Progenitor cell of endocrine pancreas (in vitro differentiated cells): ENCODE measurements at places on chromosomes 4 and X. TPM values are rescaled to one million over a fixed set of nuclear protein-coding genes. Genes with fewer than 3 reads are reported as not detected.
A peak's percentile ranks its signal among the peaks of the same experiment; 100 is the strongest.

GRCh38 chrX:74421036-74421739 is at the start of gene SLC16A2:
TSS of gene SLC16A2 (plus strand) at chrX:74421493. CDS start at chrX:74421638, 145 bp downstream.
- DNase-seq = peak; percentile 42
- no peaks in the 10 kb centered on the region for H3K36me3 ChIP-seq
- H3K4me3 ChIP-seq = peak within 1 kb of the TSS; percentile 86
- H3K4me1 ChIP-seq = peaks cover 6% of the 10 kb centered on the region
- no peaks in the 10 kb centered on the region for H3K27me3 ChIP-seq
- H3K27ac ChIP-seq = peak within 1 kb of the TSS; percentile 96

- no peak for DNase-seq
- no peaks in the 10 kb centered on the region for H3K36me3 ChIP-seq
- H3K27ac ChIP-seq = no peak overlapping the region
- no peaks in the 10 kb centered on the region for H3K27me3 ChIP-seq
- H3K4me3 ChIP-seq = no peak overlapping the region
Observed at GRCh38 chrX:23811108-23811651, 28.2 kb downstream of the SAT1 start.

GRCh38 chrX:8204943-8205342 is 33.9 kb upstream of the VCX2 start:
- no peak overlapping the region for H3K4me3 ChIP-seq
- no peaks in the 10 kb centered on the region for H3K4me1 ChIP-seq
- no peak for DNase-seq
- no peaks in the 10 kb centered on the region for H3K27me3 ChIP-seq
- no peaks in the 10 kb centered on the region for H3K36me3 ChIP-seq
- no peak overlapping the region for H3K27ac ChIP-seq

GRCh38 chr4:16864199-16864598 is 34.2 kb downstream of the LDB2 start:
- peaks cover 5% of the 10 kb centered on the region for H3K4me1 ChIP-seq
- H3K4me3 ChIP-seq = no peak overlapping the region
- peaks cover 41% of the 10 kb centered on the region for H3K27me3 ChIP-seq
- H3K36me3 ChIP-seq = no peaks in the 10 kb centered on the region

DNA sequence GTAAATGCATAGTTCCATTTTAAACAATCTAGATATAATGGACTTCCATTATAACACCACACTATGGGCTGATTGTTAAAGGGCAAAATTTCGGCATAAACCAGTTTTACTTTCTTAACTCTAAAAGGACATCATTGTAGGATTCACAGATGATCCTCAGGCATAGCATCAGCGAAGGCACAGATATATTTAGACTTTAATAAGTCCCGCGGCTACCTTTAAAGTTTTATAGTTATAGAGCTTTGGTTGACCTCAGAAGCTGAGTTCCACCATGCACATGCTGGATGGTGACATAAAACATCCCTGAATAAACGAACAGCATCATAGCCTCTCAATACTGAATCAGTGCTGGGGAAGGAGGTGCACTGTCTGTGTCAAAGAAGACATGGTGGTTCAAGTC is 125.0 kb upstream of the PDLIM3 start:
- no peak for DNase-seq
- H3K36me3 ChIP-seq = peaks cover 35% of the 10 kb centered on the region
- H3K27me3 ChIP-seq = no peaks in the 10 kb centered on the region
- no peak overlapping the region for H3K27ac ChIP-seq
- peaks cover 1% of the 10 kb centered on the region for H3K4me1 ChIP-seq

- no peaks in the 10 kb centered on the region for H3K27me3 ChIP-seq
- H3K27ac ChIP-seq = no peak overlapping the region
- DNase-seq = no peak
- H3K36me3 ChIP-seq = no peaks in the 10 kb centered on the region
Observed at GRCh38 chrX:20352504-20352903, 85.8 kb upstream of the RPS6KA3 start.

- H3K27ac ChIP-seq = no peak overlapping the region
- peaks cover 2% of the 10 kb centered on the region for H3K4me1 ChIP-seq
- no peak for DNase-seq
- no peaks in the 10 kb centered on the region for H3K27me3 ChIP-seq
- no peaks in the 10 kb centered on the region for H3K36me3 ChIP-seq
Observed at GRCh38 chrX:14073556-14073955, 43.9 kb upstream of the GEMIN8 start.

DNA sequence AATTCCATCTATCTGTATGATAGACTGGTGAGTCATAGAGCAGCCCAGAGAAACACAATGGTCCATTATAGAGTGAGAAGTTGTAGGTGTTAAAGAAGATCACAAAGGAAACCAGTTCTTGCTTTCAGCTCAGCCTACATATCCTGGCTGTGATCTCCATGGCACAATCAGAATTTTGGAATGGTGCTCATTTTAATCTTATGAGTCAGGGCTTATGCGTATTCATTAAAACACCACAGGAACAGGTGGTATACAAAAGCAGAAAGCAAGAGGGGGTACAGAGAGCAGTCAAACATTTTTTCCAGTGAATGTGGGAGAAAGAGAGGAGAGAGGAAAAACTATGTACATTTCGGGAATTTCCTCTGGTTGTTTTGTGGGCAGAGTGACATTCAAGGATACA is 126.9 kb downstream of the MFAP3L start:
- no peak overlapping the region for H3K4me3 ChIP-seq
- no peak overlapping the region for H3K27ac ChIP-seq
- no peaks in the 10 kb centered on the region for H3K4me1 ChIP-seq
- no peak for DNase-seq
- no peaks in the 10 kb centered on the region for H3K36me3 ChIP-seq
- peaks cover 3% of the 10 kb centered on the region for H3K27me3 ChIP-seq

DNA sequence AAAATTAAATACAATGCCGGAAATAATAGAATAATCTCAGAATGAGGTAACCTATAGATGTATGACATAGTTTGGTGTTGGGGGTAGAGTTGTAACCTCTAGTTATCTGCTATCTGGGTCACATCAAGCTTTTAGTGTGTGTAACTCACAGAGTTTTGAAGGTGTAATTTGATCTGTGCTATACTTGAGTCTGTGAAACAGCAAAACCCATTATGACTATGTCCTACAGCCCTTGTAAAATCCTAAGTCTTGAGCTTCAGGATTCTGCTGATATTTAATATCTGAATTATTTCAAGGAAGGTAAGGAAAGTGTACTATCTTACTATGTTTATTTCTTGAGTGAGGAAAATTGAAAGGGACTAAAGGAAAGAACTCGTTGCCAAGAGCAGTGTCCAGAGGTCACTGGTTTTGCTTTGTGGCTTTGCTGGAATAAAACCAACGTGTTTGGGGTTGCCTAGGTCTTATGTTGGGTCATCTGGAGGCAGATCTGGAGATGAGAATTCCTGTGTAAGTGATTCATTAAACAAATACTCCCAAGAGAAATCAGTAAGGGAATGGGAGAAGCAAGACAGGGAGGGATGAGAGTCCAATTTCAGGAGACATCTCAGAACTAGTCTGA is 107.8 kb upstream of the CBLL2 start:
- no peaks in the 10 kb centered on the region for H3K4me1 ChIP-seq
- DNase-seq = no peak
- no peak overlapping the region for H3K4me3 ChIP-seq
- no peaks in the 10 kb centered on the region for H3K27me3 ChIP-seq

GRCh38 chrX:68829582-68830418 is 979 bp downstream of the EFNB1 start:
- peak overlapping the region; percentile 83 for H3K4me3 ChIP-seq
- no peak for DNase-seq
- H3K27me3 ChIP-seq = no peaks in the 10 kb centered on the region
- H3K4me1 ChIP-seq = peaks cover 16% of the 10 kb centered on the region
- H3K27ac ChIP-seq = no peak overlapping the region

The CT45A1 gene
- not detected in 2 replicates for total RNA-seq
